Activated CD8-positive, alpha-beta memory T cell treated with anti-CD3 and anti-CD28 coated beads for 4 hours (primary cell): ENCODE measurements at places on chromosomes 11 and 22.

DNA sequence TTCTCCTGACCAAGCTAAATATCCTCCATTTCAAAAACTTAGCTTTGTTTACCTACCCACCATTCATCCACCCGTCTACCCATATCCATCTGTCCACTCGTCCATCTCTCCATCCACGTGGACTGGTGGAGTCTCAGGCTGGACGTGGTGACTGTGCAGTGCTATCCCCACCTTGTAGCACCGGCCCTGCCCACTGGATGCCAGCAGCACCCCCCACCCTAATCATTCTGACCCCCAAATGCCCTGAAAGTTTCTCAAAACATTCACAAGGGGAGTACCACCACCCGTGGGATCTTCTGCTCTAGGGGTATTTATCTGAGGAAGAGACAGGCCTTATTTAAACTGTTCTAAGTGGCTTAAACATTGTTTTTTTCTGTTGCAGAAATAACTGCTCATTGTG is 206.4 kb downstream of the TBC1D22A start:
- DNase-seq, result no peak

DNA sequence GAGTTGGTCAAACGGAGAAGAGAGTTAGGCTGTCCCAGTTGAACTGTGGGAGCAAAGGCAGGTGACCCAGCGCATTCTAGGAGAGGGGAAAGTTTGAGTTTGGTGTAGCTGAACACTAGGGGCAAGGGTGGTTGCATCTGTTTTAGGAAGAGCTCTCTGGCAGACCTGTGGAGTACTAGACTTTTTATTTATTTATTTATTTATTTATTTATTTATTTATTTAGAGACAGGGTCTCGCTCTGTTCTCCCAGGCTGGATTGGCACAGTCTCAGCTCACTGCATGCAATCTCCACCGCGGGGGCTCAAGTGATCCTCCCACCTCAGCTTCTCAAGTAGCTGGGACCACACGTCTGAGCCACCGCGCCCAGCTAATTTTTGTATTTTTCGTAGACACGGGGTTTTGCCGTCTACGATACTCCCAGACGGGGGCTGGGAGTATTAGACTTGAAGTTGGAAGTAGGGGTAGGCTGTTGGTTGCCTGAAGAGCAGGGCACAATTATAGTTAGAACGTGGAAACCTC is 950 bp upstream of the ACER3 start:
- DNase-seq, result no peak

GRCh38 chr11:45795379-45795778 is 9.6 kb upstream of the SLC35C1 start:
- DNase-seq, result no peak

- DNase-seq, result no peak
These were observed 243.4 kb upstream of the PLET1 start for GRCh38 chr11:112504056-112504455.

GRCh38 chr22:27672721-27673418 is 128.7 kb downstream of the MN1 start:
- DNase-seq, result no peak

DNA sequence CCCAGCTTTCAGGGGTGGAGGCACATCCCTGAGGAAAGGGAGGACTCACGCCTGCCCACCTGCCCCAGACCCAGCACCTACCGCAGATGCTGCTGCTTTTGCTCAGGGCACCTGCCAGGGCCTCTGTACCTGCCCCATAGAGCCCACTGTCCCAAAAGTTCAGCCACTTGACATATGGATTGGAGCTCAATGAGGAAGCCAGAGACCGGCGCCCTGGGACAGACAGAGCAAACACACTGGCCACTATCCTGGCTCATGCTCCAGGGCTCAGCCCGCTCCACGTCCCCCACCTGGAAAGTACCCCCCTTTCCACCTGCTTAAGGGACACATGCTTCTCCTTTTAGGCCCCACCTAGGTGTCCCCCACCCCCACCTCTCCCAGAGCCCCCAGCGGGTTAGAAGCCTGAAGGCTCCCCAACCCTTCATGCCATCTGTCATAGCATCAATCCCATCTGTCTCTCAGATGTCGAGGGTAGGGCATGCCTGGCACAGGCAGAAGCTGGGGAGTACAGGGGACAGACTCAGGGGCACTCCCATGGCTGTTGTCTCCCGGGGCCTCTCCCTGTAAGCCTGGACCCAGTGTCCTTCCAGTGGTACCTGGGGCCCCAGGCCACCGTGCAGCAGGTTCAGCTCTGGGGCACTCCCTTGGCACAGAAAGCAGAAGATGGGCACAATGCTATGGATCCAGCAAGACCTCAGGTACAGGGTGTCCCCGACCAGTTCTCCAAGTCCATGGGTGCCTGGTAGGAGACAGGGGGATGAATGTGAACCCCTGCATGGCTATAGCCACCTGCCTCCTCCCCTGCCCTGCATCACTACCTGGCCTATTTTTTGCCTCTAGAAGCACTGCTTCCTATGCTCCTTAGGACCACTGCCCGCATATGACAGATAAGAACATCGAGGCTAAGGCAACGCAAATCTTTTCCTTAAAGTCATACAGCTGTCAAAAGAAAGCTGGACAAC is 2.2 kb upstream of the P2RX6 start:
- DNase-seq, result no peak

- no peak for DNase-seq
These were observed 318.9 kb downstream of the CTTN start for GRCh38 chr11:70716986-70717775.

DNA sequence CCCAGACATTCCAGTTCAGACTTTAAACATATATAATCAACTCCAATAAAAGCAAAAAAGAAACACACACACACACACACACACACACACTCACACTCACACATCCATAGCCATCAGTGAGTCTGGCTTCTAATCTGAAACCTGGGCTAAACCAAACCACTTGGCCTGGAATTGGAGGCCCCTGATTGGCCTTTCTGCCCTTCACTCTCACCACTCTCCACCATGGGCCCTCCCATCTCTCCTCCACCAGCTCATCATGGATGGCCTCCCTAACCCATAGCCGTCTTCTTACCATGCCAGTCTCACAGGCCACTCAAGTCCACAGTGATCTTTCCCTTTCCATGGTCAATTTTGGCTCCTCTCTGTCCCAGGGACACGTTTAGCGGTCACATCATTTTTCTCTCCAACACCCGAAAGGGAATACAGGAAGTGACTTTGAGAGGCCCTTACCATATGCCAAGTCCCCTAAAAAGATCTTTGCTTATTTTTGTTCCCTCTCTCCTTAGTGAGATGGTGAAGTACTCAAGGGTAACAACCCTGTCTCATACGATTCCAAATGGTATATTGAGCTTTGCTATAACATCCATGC is 66.6 kb downstream of the ENDOD1 start:
- no peak for DNase-seq

DNA sequence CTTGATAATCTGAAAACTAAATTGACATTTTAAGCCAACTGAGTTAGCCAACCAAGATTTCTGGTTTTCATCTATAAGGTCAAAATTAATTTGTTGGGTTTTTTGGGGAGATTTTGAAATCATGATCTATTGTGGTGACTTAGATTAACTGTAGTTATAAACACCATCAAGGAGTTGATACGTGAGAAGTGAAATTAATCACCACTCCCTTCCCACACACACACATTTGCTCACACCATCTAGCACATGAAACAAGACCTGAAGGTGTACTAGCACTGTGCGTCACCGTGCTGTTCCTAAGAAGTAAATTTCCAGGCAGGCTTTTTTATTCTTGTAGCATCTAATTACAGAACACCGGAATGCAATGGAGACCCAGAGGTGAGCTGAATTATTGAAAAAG is 2.1 kb downstream of the OR5B21 start:
- DNase-seq, result no peak

GRCh38 chr11:13140028-13140870 is 131.1 kb downstream of the RASSF10 start:
- no peak for DNase-seq

DNA sequence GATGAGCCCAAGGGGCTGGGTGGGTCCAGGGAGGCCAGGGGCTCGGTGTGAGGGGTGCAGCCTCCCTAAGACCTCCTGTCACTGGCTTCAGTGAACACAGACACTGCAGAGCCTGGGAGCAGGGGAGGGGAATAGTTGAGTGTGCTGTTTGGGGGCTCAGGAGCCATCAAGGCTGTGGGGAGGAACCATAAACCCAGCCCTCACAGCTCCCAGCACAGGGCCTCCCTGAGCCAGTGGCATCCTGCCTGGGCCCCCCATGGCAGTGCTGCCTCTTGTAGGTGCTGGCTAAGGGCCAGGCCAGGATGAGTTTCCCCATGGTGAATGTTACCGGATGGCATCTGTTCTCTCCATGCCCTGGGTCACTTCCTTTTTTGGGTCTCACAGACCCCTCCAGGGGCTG is 25.5 kb downstream of the KCNJ5 start:
- no peak for DNase-seq

DNA sequence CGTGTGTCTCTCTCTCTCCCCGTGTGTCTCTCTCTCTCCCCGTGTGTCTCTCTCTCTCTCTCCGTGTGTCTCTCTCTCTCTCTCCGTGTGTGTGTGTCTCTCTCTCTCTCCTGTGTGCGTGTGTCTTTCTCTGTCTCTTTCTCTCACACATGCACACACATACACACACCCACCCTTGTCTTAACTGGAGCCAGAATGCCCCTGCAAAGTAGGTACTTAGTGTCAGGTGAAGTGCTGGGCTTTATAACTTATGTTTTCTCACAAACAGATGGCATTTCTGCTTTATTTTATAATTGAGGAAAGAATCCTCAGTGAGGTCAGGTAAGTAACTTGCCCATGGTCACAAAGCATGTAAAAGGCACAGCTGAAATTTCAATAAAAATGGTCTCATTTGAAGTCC is 106.0 kb downstream of the CSNK2A3 start:
- DNase-seq, result no peak

- DNase-seq, result no peak
These were observed 12.3 kb downstream of the CD44 start for GRCh38 chr11:35151241-35151640.

DNA sequence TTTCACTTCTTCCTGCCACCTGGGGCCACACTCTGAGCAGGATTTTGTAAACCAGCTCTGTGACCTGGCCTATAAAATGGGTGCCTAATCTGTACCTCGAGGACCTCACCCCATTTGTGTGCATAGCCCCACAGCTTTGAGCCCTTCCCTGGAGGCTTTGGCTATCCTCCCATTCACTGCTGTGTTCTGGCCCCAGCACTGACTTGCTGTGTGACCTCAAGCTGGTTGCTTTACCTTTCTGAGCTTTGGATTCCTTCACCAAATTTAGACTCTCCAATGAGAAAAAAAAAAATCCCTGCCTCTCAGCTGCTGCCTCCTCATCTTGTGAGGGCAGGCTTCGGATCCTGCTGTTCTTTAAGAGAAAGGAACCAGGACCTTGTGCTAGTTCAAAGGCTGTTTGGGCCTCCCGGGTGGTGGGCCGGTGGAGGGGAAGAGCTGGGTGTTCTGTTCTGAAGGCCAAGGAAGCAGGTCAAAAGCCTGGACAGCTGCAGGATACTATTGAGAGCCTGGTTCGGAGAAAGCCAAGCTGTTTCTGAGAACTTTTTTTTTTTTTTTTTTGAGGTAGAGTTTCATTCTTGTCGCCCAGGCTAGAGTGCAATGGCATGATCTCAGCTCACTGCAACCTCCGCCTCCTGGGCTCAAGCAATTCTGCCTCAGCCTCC is 1.1 kb upstream of the PYGM start:
- DNase-seq, result no peak

GRCh38 chr11:12160680-12161079 is 50.3 kb downstream of the MICAL2 start:
- DNase-seq, result no peak

DNA sequence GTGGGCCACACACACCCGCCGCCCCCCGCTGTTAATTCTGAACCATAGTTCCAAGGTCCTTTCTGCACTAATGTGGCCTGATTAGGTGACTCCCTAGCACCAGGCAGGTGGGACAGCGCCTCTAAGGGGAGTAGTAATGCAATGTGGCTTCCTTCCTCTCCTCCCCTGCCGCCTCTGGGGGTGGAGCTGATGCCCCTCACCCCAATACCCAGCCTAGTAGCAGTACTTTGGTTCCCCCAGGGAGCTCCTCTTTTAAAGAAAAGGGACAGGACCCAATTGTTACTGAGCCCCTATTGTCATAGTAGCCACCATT is 14.4 kb downstream of the RTN4RL2 start:
- DNase-seq, result no peak

- DNase-seq, result no peak
These were observed 71.2 kb upstream of the WNT11 start for GRCh38 chr11:76277298-76278175.

GRCh38 chr11:119481021-119481666 is 58.2 kb upstream of the THY1 start:
- peak; percentile 12 for DNase-seq

- no peak for DNase-seq
These were observed 9.5 kb downstream of the DCHS1 start for GRCh38 chr11:6646071-6646470.

DNA sequence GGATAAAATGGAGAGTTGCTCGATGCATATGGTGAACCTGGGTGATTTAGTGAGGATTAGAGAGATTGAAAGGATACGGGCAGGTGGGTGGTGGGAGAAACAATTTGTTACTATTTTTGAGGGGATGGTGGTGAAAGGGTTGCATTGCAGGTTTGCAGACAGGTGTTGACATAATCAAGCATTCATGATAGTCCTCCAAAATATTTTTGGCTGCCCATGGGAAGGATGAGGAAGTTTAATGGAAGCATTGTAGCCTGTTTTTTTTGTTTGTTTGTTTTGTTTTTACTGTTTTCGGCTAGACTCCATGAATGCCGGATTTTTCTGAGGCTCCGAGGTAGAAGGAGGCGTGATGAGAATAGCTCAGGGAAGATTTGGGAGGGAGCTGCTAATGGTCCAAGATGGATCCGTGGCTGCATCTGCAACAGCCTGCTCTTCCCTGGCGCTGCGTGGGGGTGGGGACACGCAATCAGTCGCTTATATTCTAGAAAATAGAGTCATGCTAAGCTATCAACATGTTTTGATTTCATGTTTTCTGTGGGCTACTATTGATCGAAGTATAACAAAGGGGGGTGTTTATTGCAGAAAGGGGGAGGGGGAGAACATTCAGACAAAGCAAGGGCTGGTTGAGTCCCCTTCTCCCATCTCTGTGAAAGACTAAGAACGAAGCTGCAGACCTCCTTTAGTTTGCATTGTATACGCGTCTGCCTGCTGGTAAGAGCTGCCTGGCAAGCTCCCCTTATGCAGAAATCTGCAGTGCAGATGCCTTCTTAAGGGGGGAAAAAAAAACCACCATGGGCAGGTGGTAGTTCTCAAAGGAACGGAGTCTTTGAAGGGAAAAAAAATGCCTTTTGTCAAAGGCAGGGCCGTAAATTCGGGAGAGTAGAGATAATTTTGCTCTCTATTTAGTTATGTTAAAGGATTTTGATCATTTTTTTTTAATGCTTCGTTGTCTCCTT is 1.0 kb downstream of the RTN3 start:
- no peak for DNase-seq
